ENCODE measurements at places on chromosomes 1 and 21.
A peak's percentile ranks its signal among the peaks of the same experiment; 100 is the strongest.

DNA sequence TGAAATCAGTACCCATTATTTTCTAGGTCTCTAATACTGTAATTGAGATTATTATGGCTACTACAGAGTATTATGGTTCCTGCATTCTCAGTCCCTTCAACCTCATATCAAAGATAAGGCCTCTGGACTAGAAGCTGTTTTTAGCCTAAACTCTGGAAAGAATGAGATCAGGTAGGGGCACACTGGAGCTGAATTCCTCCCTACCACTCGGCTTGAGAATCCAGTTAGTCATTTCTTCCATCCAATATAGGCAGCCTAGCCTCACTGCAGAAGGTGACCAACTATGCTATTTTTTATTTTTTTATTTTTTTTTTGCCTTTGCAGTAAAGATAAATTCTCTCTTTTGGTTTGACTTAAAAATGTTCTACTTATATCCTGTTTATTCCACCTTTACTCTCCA lies 8.0 kb upstream of the HAX1 start:
- no peak for DNase-seq

- no peak for DNase-seq
These were observed 6.3 kb downstream of the RABGAP1L start for GRCh38 chr1:174165471-174166137.

GRCh38 chr1:154614247-154614646 lies 6.3 kb upstream of the ADAR start:
- DNase-seq = no peak

- no peak for DNase-seq
These were observed 15.5 kb downstream of the CAMTA1 start for GRCh38 chr1:6800745-6801144.

GRCh38 chr1:184163674-184164465 lies 112.3 kb downstream of the TSEN15 start:
- DNase-seq = no peak

DNA sequence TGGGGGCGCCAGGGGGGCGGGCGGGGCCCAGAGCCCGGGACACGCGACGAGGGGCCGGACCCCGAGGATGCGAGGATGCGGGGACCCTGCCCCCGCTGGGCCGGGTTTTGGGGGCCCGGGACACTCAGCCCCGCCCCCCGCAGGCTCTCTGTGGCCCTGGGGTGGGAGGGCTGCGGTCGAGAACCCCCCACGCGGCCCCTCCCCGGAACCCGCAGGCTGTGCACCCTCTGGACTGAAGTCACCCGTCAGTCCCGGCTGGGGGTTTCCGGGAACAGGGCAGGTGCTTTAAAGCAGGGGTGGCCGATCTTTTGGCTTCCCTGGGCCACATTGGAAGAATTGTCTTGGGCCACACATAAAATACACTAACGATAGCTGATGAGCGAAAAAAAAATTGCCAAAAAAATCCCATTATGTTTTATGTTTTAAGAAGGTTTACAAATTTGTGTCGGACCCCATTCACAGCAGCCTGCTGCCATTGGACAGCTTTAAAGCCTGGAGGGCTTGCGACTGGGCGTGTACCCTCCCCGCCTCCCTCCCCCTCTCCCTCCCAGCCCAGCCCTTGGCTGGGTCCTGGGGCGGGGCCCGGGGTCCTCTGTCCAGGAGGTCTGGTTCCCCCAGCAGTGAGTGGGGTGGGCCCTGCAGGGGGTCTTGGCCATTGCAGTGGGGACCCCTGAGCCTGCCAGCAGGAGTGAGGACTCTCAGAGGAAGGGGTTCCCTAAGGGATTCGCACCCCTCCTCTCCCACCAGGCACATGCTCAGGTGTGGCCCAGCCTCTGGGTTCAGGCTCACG lies 21.6 kb upstream of the C1orf159 start:
- DNase-seq = no peak

- no peak for DNase-seq
These were observed 319.2 kb upstream of the FMN2 start for GRCh38 chr1:239772446-239772845.

DNA sequence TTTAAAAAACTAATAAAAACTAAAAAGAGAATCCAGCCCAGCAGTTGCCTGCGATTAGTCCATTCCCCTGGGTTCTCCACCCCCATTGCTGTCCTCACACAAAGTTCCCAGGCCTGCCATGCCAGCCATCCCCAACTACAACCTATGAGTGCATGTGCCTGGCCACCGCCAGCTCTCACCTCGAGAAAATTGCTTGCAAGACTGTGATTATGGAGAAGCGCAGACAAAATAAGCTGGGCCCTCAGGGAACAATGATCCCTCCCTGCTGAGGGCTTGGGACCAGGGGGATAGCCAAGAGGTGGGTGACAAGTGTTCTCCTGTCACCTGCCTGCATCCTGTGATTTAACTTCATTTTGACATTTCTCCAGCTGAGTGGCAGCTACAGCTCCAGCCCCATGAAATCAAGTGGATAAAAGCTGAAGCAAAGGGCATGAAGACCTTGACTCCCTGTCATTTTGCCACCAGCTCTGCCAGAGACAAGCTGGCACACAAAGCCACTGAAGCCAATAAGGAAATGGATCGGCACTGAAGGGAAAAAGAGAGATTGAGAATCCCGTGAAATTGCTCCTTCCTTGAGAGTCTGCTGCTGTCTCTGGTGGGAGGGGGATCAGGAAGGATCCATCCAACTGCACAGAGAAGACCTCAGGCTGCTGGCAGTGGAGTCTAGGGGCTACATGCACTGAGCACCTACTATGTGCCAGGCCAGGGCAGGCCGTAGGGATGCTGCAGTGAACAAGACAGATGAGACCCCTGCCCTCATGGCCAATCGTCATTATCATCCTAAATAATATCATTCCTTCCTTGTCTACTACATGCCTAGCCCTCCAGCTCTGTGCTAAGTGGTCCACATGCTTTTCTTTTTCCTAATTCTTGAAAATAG lies 40.7 kb downstream of the MATN1 start:
- DNase-seq = no peak

- DNase-seq = no peak
These were observed 1470.7 kb upstream of the PRMT6 start for GRCh38 chr1:105585791-105586190.

- DNase-seq = no peak
These were observed 72.0 kb upstream of the FAM20B start for GRCh38 chr1:178953538-178954324.

- DNase-seq = no peak
These were observed 160.9 kb downstream of the PTPRU start for GRCh38 chr1:29397256-29397590.

DNA sequence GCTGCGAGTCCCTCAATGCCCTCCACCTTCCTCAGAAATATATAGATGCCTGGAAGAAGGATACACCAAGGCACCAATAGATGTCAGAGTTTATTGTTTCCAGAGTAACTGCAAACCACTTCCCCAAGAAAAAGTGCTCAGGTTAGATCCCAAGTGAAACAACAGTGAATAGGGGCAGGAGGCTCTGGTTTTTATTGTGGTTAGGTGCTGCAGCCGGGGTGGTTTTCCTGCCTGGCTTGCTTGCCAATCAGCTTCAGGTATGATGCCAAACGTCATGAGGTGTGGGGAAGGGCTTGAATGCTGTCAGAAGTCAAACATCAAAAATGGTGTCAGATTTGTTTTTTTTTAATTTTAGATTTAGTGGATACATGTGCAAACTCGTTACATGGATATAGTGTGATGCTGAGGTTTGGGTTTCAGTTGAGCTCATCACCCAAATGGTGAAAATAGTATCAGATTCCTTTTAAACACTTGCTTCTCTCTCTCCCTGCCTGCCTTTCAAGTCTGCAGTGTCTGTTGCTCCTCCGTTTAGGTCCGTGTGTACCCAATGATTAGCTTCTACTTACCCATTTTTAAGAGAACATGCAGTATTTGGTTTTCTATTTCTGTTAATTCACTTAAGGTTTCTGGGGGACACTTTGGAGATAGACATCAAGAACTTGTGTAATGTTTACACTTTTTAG lies 1317.0 kb downstream of the MRPL39 start:
- no peak for DNase-seq

DNA sequence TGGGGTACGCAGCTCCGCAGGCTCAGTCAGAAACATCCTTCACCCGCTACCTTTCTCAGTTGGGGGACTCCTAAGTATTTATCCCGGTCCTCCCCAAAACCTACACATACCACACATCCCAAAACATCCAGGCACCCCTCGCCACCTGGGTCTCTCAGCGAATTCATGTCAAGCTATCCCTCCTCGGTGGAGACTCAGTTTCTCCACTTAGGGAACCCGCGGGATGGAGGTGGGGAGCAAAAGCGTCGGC lies 1.3 kb upstream of the ZBTB7B start:
- no peak for DNase-seq

- DNase-seq = no peak
These were observed 38.6 kb downstream of the CAPN2 start for GRCh38 chr1:223750730-223751570.

GRCh38 chr1:25991937-25992688 lies 5.8 kb downstream of the PAFAH2 start:
- DNase-seq = no peak

GRCh38 chr1:179774566-179774965 lies 31.5 kb downstream of the FAM163A start:
- DNase-seq = no peak

- no peak for DNase-seq
These were observed 3.5 kb downstream of the C1orf116 start for GRCh38 chr1:207028884-207029650.

DNA sequence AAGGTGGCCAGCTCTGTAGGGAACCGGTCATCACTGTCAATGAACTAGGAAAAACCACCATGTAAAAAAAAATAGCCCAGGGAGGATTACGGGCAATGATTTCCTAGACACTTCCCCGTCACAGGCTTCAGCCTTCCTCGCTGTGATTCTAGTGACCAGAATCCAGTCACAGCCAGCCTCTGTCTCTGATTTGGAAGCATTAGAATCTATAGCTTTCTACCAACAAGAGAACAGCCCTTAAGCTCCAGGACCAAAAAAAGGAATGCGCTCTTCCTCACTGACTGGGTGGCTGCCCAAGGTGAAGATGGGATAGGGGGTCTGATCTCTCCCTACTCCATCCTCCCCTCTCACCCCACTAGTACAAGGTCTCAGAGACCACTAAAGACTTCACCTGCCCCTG lies 67.2 kb downstream of the TEX35 start:
- DNase-seq = no peak

DNA sequence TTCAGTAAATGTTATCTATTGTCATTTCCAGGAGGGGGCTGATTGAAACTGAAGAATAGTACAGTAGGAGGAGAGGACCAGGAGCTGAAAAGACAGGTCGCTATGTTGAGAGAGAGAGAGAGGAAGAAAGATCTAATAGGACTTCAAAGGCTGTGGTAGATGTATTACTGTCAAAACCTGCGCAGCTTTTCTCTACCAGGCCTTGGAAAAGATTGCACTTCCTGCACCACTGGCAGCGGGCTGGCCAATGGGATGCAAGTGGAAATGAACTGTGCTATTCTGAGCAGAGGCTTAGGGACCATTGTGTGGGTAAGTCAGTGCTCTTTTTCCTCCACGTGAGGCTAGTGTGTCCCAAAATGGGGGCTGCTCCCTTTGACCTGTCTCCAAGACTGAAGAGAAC lies 47.1 kb downstream of the MDM4 start:
- no peak for DNase-seq

DNA sequence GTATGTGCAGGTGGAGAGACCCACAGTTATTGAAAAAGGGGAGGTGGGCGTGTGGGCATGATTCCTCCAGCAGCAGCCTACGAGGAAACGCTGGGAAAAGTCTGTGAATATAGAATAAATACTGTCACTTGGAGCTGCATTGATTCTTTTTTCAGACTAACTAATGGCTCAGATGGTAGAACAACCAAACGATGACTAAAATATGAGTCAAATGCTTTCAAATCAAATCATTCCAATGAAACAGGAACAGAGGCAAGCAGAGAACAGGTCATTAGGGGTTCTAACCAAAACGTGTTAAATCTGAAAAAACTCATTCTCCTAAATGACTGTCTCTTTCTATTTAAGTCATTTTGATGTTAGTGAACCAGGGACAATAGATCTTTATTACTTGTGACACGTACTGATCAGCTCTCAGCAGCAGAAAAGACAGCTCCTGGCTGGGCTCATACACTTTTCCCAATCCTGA lies 35.1 kb upstream of the SEC16B start:
- no peak for DNase-seq

- DNase-seq = peak; percentile 31
These were observed 382.8 kb downstream of the RRAGC start for GRCh38 chr1:38476850-38477178.

DNA sequence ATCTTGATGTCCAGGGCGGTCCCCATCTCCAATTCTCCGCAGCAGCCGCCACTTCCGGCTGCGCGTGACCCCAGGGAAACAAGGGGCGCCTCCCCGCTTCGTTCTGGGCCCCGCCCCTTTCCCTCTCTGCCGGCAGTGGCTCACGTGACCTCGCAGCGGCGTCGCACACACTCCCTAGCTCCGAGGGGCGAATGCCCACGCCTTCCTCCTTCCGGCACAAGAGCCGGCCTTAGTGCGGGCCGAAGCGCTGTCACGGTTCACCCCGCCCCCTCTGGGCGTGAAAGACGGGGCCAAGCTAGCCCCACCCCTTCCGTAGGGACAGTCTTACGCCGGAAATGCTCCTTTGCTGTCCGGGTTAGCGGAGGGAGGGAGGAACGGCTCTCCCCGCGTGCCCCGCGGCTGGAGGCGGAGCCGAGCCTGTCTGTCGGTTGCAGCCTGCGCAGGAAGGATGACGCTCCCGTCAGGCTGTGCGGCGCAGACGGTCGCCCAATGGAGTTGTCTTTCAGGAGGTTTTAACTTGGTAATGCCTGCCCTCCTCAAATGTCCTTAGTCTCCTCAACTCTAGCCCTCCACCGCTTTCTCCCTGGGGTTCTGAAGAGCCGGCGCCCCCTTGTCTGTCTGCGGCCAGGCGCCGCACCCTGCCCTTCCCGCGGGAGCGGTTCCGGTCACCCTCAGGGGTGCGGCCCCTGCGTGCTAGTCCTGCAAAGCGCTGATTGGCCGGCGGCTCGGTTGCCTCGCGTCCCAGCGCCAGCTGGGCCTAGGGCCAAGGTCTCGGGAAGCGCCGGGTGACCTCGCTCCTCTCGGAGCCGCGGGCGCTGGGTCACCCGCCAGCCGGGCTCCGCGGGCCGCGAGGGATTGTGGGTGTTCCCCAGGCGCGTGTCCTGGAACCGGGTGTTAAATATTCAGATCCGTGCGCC lies at the start of gene VPS26C:
TSS of gene VPS26C (minus strand) at position 66 of the 917 bp plus-strand sequence. CDS start at position 26, 40 bp downstream.
- peak; percentile 97 for DNase-seq

Data from mesothelial cell of epicardium (in vitro differentiated cells).